ENCODE measurements at places on chromosomes 1 and 21. TPM values are rescaled to one million over a fixed set of nuclear protein-coding genes. Genes with fewer than 3 reads are reported as not detected.

GRCh38 chr1:145997016-145997717, 788 bp upstream of the TXNIP start:
- DNase-seq: no peak

DNA sequence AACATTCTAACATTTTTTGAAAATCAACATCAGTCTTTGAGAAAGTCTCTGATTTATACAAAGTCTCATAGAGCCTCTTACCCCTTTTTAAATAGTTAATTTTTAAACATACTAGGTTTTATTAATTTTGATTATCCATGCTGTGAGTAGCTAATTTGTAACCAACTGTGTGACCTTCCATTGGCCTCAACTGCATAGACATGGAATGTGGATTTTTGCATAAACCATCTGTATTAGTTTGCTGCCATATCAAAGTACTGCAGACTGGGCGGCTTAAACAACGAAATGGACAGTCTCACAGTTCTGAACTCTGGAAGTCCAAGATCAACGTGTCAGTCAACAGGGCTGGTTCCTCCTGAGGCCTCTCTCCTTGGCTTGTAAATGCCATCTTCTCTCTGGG, 89.2 kb upstream of the AJAP1 start:
- DNase-seq: no peak

- no peak for DNase-seq
These were observed 6.9 kb upstream of the A3GALT2 start for GRCh38 chr1:33327587-33328325.

GRCh38 chr21:43027846-43028731, 47.5 kb downstream of the CBS start:
- DNase-seq: no peak

GRCh38 chr1:59393211-59394180, 96.6 kb downstream of the FGGY start:
- DNase-seq: peak; percentile 78

GRCh38 chr1:15717418-15718125, 18.5 kb upstream of the SLC25A34 start:
- no peak for DNase-seq

DNA sequence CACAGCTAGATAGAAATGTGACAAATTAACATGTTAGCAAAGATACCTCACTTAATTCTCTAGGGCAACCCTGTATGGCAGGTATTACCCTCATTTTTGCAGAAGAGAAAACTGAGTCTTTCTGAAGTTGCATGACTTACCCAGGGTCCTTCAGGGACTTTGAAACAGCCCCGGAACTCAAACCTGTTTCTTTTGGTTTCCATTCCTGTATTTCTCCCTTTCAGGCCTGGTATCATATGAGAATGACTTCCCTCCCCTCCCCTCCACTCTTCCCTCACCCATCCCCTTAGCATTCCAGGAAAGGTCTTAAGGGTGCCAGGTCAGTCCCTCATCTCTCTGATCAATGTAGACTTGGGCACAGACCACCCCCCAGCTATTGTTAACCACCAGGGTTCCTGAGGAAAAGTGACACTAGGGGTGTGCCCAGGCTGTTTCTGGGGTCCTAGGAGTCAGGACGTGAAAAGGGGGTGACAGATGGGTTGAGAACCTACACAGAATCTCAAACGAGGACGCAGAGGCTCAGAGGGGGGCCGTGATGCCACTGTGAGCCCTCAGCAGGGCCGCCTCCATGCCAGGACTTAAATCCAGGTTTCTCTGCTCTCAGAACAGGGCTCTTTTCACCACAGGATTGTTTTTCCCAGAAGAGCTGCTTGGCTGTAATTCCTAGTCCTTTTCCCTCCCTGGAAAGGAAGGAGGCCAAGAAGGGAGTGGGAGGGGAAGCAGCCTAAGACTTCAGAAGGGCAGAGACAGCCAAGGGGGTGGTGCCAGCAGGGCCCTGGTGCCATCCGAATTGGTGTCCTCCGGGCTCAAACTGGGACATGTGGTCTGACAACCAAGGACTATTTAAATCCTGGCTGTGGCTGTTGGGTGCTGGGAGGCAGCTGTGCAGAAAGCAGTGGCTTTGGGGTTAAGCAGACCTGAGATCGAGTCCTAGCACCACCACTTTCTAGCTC, 2.1 kb upstream of the WASF2 start:
- no peak for DNase-seq

GRCh38 chr21:29504751-29505321, 206.1 kb downstream of the BACH1 start:
- no peak for DNase-seq

DNA sequence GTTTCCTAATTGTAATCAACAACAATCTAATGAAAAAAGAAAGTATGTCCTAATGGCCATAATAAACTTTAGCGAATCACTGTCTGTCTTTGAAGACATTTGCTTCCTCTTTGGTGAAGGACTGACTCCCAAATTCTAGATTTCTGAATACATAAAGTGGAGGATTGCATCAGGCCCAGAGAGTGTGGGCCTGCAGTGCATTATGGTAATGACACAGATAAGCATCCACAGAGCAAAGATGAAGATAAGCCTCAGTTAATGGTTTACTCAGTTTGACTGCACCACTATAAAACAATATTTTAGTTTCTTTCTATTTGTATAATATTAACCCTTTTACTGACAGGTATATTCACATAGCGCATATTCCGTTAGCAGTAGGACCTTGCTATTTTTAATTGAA, 365.5 kb downstream of the KCTD3 start:
- no peak for DNase-seq

DNA sequence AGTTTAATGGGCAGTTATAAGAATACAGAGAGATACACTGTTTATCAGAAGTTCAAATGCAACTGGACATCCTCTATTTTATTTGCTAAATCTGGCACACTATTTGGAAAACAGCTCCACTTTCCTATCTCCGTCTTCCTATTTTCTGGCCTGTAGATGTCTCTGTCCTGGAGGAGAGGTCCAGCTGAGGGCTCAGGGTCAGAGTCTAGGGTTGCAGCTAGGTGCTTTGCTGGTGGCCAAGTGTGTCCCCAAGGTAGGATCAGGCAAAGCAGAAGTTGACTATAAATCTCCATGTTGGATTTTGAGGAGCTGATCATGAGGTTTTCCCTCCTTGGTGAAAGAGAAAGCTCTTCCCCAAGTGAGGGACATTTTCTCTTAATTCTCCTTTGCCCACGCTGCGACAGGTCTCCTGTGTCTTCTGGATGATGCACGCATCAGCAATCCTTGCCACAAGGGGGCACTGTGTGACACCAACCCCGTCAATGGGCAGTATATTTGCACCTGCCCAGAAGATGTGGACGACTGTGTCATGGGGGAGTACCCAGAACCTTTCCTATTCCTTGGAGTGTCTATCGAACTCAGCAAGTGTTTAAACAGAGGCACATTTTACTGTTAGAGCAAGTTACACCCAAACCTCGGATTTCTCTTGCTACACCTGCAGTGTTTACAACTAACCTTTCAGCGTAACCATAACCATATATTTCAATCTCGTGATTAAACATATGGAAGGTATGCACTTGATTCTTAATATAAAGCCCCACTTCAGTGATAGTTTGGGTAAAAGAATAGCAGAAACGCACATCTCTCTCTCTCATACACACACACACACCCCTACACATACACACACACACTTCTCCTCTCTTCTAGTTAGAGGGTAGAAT, 10.2 kb downstream of the ADAM30 start:
- no peak for DNase-seq

DNA sequence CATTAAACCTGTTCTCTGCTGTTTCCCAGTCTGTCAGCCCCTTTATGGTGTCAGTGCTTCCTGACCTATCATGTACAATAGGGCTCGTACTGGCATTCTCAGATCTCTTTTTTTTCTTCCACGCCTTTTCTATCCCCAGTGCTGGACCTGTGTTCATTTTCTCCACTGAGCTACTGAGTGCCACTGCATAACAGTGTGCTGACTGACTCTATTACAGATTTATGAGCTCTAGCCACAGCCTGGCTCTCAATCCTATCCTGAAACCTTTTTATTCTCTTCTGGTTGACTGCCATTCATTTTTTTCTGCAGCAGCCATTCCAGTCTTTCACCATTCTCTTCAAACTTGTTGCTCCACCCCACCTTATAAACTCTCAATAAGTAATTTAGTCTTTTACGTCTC, 59.6 kb upstream of the MACF1 start:
- no peak for DNase-seq

DNA sequence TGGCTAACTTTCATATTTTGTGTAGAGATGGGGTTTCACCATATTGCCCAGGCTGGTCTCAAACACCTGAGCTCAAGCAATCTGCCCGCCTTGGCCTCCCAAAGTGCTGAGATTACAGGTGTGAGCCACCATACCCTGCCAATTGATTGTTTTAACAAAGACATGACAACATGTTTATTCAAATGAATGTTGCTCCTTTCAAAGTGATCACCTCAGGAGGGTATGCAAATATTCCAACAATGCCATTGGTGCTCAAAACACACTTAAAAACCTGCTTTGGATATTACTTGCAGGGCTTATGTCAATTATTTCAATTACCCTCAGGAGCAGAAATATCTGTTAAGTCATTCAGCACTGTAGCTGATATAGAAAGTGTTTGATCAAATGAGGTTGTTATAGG, 7.9 kb downstream of the LAX1 start:
- no peak for DNase-seq

PM20D1 gene
- 1.7 TPM for polyA plus RNA-seq

DYNLT5 gene
- 1.9 TPM for polyA plus RNA-seq

USH2A gene
- polyA plus RNA-seq: 0.22 TPM

EDARADD gene
- polyA plus RNA-seq: 7.0 TPM

C1orf210 gene
- 25.6 TPM for polyA plus RNA-seq

PFDN2 gene
- 79.7 TPM for polyA plus RNA-seq

OR2L8 gene
- polyA plus RNA-seq: not detected

MXRA8 gene
- 156 TPM for polyA plus RNA-seq
